ENCODE measurements at places on chromosomes 5 and 9.

DNA sequence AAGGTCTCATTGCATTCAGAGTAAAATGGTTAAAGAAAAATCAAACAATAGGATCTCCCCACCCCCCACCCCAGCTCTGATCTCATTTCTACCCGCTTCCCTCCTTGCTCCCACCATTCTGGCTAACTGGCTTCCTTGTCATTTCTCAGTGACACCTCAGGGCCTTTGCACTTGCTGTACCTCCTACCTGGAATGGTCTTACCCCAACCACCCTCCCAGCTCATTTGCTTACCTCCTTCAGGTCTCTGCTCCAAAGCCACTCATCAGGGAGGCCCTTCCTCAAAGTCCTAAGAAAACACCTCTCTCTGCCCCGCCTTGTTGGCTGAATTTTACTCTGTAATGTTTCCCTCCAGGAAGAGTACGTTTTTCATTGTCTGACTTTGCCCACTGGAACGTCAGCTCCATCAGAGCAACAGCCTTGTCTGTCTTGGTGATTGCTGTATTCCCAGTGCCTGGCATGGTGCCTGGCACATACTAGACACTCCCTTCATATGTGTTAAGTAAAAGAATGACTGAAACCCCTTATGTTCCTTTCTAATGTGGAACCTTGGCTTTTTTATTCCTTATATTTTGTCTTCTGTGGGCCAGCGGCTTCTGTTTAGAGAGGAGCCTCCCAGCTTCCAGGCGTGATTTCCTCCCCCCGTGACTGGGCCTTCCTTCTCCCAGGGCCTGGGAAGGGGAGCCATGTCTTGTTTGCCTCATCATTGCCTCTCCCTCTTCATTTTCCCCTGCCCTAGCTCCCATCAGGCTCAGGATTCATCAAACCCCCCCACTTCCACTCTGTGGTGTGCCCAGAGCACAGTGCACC is 26.9 kb downstream of the NEURL1B start:
- DNase-seq, result no peak

DNA sequence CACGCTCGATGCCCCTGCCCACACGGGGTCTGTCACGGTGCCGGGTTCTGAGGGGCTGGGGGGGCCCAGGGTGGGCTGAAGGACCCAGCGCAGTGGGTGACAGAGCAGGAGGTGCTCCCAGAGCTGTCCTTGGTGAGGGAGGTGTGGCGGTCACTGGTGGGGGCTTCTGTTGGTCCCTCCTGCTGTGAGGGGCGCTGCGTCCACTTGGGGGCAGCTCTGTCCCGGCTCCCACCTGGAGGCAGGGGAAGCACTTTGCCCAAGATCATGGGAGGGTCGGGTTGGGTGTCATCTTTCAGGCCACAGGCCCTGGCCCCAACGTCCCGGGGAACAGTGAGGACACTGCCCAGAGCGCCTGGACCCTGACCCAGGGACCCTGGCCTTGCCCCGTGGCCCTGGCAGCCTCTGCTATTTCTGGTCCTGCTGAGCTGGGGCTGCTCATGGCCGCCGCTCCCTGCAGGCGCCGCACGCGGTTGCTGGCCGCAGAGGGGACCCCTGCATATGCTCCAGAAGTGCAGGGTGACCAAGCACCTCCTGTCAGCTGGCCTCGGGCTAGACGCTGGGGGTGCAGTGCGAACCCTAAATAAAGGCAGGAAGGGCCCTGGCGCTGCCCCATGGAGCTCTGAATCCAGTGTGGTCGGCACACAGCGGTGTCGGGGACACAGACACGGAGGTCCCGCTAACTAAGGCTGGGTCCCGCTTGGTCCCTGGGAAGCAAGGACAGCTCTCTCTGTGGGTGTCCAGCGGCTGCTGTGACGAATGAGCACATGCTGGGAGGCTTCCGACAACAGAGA is 11.6 kb upstream of the RNU6ATAC start:
- no peak for DNase-seq

- no peak for DNase-seq
Measured at GRCh38 chr5:109034306-109034705, 286.6 kb downstream of the FER start.

DNA sequence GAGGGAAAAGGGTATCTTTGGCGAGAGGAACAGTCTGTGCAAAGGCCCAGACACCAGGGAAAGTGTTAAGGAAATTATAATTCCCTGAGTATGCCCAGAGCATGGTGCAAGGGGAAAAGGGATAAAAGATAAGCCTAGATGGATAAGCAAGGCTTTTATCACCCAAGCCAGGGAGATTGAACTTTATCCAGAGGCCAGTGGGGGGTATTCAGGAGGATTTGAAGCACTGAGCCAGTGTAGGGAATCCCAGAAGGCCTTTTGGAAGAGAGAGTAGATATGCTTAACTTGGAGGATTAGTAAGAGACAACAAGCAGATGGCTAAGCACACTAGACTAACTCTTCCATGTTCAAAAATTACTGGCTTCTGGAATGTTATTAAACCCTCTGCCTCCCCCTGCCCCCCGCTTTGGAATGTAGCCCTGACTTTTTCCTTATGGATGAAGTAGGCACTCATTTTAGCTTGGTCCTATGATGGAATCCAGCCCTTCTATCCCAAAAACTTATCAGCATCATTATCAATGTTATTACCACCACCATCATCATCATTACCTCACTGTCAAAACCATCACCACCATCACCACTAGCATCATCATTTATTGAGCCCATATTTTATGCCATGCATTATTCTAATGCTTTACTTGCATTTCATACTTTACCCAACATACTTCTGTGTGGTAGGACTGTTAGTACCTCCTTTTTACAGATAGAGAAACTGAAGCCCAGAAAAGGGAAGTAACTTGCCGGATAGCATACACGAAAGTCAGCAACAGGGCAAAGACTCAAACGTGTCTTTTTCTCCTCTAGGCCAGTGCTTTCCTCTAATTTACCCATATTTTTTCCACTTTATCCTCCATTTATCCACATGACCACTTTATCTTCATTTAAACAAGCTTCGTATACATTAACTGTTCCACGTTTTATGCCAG is 237.0 kb downstream of the PAPPA start:
- peak; percentile 9 for DNase-seq

DNA sequence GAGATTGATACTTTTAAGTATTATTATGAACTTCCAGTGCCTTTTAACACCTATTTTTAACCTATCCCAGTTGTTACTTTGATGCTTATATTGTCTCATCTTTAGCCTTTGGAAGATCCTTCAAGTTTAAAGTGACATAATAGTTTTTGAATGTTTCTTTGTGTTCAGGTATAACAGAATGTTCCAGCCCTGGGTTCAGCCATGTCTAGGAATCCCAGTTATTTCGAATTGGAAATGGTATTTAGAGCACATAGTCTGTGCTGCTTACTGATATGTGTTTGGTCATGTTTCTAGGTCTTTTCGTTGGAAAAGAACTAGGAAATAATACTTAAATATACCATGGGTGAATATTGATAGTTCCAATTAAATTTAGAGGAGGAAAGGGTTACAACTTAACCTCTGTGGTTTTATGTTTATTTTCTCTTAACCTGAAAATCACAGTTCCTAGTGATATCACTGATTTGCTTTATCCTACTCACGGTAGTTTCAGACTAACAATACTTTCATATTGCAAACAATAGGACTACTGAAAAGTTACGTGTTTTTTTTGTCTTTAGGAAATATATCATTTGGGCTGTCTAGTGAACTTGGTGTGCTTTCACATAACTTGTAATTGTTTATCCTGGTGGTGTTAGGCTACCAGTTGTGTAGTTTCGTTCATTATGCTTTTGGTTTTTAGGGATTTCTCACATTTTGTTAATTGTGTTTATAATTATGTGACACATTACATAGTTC is 37.8 kb downstream of the UHRF2 start:
- DNase-seq, result no peak

DNA sequence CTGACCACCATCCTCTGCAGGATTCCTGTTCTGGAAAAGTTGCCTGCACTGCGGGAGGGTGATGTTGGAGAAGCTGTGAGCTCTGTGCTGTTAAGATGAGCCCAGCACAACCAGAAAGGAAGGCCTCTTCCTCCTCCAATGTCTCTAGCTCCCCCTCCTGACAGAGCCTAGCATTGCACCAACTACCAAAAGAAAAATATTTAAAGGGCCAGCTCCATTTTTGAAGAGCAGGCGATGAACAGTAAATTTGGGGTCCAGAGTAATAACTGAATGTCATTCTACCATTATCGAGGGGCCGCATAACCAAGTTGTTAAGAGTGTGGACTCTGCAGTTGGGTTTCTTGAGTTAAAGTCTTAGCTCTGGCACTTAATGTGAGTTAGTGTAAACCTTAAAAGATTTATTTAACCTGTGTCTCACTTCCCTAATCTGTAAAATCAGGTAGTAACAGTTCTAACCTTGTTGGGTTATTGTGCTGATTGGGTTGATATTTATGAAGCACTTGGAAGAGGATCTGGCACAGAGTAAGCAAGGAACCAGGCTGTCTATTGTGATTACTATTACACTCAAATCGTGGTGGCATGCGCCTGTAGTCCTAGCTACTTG is 3.9 kb downstream of the TEX53 start:
- DNase-seq, result peak; percentile 17

GRCh38 chr9:112072721-112073638 is 102.1 kb downstream of the SUSD1 start:
- peak; percentile 84 for DNase-seq

DNA sequence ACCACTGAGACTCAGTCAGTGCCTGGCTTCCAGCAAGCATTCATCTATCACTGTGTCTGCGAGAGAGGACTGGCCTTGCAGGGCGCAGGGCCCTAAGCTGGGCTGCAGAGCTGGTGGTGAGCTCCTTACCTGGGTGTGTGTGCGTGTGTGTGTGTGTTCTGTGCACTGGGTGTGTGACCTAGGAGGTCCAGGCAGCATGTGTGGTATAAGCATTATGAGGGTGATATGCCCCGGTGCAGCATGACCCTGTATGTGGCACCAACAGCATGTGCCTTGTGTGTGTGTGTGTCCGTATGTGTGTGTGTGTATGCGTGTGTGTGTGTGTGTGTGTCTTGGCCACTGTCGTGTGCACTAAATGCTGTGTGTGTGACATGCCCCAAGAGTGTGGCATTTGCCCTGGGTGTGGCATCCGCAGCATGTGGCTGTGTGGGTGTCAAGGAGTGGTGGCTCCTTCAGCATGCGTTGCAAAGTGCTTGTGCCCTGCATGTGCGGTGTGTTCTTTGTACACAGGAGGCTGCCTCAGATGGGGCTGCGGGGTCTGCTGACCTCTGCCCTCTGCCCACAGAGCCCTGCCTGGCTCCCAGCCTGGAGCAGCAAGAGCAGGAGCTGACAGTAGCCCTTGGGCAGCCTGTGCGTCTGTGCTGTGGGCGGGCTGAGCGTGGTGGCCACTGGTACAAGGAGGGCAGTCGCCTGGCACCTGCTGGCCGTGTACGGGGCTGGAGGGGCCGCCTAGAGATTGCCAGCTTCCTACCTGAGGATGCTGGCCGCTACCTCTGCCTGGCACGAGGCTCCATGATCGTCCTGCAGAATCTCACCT is 3.3 kb downstream of the FGFR4 start:
- DNase-seq, result no peak

DNA sequence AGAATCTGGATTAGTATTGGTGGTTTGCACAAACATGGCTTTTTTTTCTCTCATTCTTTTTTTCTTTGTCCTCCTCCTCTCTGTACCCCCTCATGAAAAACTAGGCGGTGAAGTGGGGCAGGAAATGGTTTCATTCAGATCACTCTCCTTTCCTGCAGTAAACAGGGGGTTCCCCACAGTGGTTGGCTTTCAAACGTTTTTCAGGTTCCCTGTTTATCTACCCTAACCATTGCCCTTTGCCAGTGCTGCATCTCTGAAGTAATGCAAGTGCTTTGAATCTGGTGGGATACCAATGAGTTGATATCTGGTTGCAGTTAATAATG is 29.8 kb downstream of the NR4A3 start:
- DNase-seq, result no peak

- no peak for DNase-seq
Measured at GRCh38 chr5:77355080-77355479, 137.0 kb downstream of the WDR41 start.

DNA sequence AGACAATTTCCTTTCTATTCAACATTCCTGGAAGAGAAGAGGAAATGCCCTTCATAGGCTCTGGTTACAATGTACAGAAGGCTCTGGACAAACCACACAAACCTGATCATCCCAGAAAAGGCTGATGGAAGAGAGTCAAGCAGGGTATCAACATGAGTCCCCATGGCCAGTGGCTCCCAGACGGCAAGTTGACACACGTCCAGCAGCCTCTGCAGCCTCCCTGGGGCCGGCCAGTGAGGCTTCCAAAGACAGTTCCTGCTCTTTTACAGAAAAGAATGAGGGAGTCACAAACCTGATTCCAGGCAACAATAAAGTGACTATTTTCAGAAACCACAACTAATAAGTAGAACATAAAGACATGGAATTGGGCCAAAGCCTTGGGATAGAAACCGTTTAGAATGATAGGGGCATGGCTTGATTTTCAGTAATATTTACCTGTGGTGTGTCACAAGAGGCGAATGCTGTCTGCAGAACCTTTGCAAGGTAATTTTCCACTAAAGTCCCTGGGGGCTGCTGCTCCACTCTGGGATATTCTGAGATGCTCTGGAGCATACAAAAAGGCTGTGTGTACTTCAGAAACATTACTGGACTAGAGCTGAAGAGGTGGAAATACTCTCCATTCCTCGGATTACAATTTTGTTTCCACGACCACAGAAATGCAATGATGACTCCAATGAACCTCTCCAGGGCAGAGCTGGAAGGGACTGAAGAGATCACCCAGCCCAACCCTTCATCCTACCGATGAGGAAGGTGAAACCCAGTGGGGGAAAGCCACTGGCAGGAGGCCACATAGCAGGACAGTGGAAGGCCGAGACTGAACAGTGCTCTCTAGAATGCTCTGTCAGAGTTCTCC is 10.4 kb downstream of the MED27 start:
- DNase-seq, result no peak

DNA sequence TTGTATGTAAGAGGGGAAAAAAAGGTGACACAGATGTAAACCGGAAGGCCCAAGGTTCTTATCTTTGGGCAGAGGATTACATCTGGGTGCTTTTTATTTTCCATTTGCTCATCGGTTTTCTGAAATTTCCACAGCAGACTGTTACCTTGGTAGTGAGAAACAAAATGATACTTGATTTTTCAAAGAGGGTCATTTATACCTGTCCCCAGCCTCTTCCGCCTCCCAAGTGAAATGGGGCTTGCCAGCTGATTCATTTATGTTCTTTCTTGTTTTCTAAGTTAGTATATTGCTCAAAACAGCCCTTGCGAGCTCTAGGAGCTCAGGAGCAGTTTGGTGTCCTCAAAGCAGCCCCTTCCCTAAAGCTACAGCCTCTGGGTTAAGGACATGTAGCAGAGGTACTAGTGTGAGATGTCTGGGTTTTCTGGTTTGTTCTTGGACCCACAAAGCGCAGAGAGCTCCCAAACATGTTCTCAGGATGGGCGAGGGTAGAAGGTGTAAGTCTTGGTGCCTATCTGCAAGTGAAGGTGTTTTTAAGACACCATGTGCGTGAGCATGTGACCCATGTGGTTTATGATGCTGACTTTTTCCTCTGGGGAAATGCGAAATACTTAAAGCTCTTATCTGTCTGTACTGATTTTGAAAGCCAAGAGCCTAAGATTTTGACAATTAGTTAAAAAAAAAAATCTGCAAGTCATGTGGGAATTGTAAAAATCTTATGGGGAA is 38.3 kb downstream of the DAPK1 start:
- DNase-seq, result no peak
